Urothelium cell line (cell line): ENCODE measurements at places on chromosomes 12 and 14.

GRCh38 chr12:83827860-83828259, 1084.7 kb downstream of the SLC6A15 start:
- no peak for DNase-seq

GRCh38 chr14:91115986-91116770, 2.3 kb downstream of the DGLUCY start:
- DNase-seq = no peak

- DNase-seq = no peak
These were observed 145.4 kb upstream of the SFSWAP start for GRCh38 chr12:131565267-131566015.

- no peak for DNase-seq
These were observed 3.6 kb downstream of the LTBR start for GRCh38 chr12:6387541-6387940.

GRCh38 chr12:10779103-10779502, 23.3 kb downstream of the TAS2R7 start:
- no peak for DNase-seq

DNA sequence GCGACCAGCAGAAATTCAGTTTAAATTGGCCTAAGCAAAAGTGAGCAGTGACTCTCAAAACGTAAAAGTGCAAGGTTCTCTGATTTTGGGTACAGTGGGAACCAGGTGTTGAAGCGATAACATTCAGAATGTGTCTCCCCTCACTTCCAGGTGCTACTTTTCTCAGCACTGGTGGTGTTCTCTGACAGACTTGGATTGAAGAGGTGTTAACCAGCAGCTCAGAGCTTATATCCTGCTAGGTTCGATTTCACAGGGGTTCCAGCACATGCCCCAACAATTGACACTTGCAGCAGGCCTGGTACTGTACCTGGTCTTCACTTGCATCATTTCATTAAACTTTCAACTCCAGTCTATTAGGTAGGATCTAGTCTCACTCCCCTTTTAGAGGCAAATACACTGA, 680.2 kb downstream of the VRK1 start:
- no peak for DNase-seq
